ENCODE measurements at places on chromosomes 4 and X. TPM values are rescaled to one million over a fixed set of nuclear protein-coding genes. Genes with fewer than 3 reads are reported as not detected.

DNA sequence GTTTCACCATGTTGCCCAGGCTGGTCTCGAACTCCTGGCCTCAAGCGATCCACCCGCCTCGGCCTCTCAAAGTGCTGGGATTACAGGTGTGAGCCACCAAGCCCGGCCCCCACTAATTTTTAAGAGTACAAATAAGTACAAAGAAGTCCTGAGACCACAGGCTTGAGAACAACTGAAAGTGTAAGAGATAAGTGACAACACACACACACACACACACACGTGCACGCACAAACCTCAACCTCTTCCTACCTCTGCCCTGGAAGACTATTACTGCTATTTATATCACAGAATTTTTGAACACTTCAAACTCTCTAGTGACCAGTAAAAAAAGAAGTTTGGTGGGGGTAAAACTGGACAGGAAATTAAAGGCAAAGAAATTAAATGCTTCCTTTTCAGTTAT is 7.5 kb downstream of the KLHL15 start:
- no peak for DNase-seq

DNA sequence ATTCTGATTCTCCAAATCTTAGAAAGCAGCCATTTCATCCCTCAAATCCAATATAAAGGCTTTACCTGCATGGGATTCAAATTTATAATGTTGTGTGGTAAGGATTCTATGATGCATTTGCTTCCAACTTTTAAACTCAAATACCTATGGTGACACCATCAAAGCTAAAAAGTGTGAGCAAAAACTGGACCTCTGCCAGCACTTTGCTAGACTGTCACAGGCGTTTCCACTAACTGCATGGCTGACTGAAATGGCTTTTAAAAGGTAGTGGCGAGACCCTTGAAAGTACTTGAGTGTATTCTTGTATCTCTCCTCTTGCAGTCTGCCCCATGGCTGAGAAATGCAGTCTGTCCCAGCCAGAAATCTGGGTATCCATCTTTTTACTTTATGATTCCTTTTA is 169.4 kb downstream of the AMELX start:
- DNase-seq: no peak

GRCh38 chrX:107541244-107541643 is 87.1 kb upstream of the PRPS1 start:
- no peak for DNase-seq

Gene MID1
- 19.3 TPM for total RNA-seq
